Activated CD8-positive, alpha-beta memory T cell treated with anti-CD3 and anti-CD28 coated beads, Interleukin-2, amount 50 U/mL, for 48 hours (primary cell): ENCODE measurements at places on chromosomes 2 and 18.
A peak's percentile ranks its signal among the peaks of the same experiment; 100 is the strongest.

DNA sequence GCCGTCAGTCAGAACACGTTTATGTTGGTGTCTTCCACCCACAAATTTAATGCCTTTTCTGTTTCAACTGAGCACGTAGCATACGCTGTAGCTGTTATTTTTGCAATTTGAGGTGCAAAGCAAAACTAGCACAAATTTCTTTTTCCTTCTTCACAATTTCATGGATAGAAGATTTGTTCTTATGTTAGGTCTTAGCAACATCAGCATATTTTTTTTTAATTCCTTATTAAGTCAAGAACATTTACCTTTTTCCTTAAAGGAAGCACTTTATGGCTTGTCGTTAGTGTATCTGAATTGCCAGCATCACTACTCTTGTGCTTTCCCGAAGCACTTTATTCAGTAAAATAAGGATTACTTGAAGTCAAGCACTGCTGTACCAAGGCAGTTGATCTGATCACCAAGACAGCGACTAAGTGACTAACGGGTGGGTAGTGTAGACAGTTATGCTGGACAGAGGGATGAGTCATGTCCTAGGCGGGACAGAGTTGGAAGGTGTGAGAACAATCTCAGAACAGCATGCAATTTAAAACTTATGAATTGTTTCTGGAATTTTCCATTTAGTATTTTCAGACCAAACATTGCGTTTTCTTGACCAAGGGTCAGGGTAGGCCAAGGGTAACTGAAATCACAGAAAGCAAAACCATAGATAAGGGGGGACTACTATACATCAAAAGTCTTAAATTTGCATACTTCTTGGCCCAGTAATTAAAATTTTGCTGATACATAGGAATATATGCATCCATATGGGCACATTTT is 13.3 kb downstream of the BABAM2 start:
- no peak for DNase-seq

DNA sequence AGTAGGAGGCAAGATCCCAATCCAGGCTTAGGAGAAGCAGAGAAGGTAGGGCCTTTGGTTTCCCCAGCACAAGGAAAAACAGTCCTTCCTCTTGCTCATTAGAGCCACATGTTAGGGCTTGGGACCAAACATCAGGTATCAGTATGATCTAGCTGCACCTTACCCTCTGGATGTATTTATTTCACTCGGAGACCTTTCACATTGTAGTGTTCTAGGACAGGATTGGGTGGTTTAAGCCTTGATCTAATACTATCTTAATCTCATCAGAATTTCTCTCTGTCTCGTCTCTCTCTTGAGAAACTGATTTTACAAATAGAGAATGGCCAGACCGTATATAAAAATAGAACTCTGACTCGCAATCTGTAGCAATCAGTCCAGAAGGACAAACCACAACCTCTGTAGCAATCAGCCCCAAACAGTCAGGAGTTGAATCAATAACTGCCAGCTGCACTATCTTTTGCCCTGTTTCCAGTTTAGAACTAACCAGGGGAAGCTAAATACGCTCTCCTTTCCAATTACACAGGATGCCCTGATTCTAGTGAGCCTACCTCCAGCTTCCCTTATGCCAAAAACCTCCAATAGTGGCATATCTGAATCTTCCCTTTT is 207.1 kb downstream of the TDRD15 start:
- no peak for DNase-seq

DNA sequence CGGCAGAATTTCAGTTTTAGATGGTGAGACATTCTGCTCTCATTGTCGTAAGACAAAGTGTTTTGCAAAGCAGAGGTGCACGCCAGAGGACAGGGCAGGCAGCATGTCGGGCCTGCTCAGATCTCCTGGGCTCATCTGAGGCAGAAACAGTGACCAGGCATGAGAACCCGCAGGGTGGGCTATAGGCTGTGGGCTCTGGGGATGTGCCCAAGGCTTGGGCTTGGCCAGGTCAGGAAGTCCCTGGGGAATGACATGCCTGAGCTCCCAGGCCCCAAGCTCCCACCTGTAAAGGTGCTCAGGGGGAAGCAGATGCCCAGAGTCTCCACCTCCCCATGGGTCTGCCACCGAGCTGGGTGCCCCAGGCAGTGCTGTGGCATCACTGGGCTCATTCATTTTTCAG is 35.3 kb downstream of the INHBB start:
- DNase-seq = no peak

GRCh38 chr18:56444201-56444600 is 194.2 kb downstream of the TXNL1 start:
- DNase-seq = no peak

DNA sequence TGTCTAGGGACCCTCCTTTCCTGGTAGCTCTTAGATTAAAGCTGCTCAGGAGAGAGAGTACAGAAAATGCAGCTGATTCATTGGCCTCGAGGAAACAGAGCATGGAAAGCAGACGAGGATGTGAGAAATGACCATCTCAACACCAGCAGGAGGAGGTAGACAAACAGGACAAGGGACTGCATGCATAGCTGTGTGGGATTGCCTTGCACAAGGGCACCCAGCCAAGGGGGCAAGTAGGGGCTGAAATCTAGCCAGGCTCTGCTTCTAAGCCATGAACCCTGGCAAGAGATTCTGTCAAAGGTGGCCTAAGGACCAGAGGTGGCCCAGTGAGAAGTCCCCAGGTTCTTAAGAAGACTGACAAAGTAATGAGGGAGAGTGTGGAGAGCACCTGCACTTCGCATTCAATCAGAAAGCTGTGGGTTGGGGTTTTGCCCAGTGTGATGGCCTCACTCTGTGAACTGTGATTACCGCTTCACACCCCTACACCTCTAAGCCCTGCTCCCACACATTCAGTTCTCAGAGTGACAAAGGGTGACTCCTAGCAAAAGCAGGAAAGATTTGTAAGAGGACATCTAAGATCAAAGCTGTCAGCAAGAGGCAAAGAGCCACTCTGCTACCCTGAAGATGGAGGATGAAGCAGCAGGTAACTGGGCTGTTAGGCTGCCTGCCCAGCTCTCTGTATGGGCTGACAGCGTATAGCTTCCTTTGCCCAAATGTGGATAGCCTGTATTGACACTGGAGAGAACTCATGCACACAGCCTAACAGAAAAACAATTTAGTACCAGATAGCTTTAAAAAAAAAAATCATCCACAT is 151.3 kb upstream of the PELI1 start:
- peak; percentile 66 for DNase-seq

GRCh38 chr2:180722551-180723239 is 257.7 kb upstream of the UBE2E3 start:
- no peak for DNase-seq

DNA sequence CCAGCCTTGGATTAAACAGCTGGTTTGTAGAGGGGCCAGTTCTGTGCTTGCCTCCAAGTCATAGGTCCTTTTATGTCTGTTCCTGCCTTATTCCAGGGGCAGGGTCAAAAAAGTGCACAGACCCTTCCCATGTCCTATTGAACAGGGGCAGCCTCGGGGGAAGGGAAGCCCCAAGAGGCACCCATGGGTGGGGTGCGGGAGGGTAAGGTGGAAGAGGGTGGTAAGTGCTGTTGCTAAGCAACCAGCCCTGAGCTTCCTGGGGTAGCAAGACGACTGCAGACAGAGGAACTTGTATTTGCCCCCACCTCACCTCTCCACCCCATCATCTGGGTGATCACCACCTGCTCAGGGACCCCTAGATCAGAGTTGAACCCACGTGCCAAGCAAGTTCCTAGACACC is 7.7 kb downstream of the DNMT3A start:
- DNase-seq = no peak

DNA sequence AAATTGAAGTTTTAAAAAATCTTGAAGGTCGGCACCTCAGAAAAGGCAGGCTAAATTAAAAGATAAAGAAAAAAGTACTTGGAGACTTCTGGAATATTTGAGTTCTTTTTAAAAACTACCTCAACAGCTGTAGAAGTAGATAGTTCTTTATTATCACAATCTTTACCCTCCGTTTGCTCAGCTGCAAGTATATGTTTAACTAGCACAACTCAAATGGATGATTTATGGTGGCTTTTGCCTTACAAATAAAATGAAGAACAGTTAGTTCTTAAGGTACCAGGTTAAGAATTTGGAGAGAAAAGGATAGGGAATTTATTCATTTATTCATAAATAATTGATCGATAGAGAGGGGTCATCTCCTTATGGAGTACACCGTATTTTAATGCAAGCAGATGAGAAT is 237.6 kb upstream of the FOSL2 start:
- no peak for DNase-seq

- DNase-seq = no peak
These were observed 171.9 kb downstream of the FHOD3 start for GRCh38 chr18:36469461-36469860.

DNA sequence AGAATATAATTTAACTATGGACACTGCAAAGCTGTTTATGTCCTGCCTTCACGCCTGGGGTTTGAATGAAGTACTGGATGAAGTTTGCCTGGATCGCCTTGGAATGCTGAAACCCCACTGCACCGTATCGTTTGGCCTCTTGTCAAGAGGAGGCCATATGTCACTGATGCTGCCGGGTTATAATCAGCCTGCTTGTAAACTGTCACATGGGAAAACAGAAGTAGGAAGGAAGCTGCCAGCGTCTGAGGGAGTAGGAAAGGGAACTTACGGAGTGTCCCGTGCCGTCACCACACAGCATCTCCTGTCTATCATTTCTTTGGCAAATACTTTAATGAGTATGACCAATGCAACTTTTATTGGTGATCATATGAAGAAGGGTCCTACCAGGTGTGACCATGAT is 105.8 kb downstream of the WDR7 start:
- no peak for DNase-seq
